ENCODE measurements at places on chromosomes 3 and 15. TPM values are rescaled to one million over a fixed set of nuclear protein-coding genes. Genes with fewer than 3 reads are reported as not detected.

DNA sequence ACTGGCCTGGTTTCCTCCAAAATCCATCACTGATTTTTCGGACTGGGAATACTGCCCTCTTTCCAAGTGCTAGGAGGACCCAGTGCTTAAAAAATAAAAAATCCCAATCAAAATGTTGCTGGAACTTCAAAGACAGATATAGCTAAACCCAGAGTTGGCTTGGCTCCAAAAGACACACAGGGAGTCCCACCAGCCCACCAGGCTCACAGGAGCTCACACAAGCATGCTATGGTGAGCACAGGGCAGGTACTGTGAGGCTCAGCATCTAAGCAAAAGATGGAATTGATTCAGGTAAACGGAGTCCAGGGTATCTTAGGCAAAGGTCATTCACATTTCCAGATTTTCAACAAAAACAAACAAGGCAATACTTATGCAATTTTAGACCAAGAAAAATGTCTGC, 3.7 kb downstream of the TRANK1 start:
- DNase-seq = no peak

DNA sequence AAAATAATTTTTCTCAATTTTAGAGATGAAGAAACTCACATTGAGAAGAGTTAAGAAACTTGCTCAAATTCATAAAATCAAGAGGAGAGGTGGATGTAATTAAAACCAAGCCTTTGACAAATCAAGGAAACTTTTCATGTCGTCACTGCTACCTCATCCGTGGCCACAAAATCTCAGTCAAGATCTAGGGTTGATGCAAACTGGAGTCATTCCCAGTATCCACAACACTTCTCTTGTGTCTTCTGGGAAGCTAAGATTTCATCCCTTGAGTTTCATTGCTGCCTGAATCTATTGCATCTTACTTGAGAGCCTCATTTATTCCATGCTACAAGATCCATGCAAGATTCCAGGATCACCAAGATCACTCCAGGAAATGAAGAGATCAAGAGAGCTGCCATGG, 5.4 kb upstream of the FBN1 start:
- DNase-seq = no peak

The PIERCE2 gene
- total RNA-seq = 0.60 TPM

The KLHL40 gene
- total RNA-seq = not detected

Data from activated CD4-positive, alpha-beta T cell treated with anti-CD3 and anti-CD28 coated beads, Interleukin-2, amount 10 ng/mL, durations not matched to agents 7 days and 5 days (primary cell).